ENCODE measurements at places on chromosomes 11 and 22.

DNA sequence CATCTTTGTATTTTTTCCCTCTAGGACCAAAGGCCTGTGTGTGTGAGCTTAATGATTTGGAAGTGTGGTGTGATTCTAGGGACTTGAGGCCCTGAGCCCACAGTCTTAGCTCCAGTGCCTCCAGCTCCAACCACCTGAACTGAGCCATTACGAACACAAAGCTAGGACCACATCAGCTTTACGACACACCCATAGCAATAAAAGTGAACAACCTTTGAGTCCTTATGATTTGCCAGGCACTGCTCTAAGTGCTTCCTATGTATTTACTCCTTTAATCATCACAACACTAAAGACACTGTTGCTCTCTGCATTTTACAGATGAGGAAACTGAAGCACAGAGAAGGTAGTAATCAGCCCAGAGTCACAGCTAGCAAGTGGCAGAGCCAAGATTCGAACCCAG is 126.4 kb downstream of the EHF start:
- DNase-seq: no peak

DNA sequence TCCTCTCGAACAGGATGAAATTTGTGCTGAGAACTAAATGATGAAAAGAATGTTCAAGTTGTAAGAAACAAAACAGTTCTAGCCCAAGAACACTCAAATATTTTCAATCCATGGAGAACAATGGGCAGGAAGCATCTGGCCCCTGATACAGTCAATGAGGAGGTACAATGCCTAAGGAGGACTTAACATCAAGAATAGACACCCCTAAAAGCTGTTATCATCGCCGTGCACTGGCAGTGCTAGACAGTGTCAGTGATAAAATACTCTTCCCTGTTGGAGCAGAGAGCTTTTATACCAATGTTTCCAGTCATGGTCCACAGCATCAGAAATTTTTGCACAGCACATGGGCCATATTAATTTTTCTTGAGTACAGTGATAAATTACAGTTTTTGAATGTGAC is 20.2 kb upstream of the VSTM5 start:
- no peak for DNase-seq

DNA sequence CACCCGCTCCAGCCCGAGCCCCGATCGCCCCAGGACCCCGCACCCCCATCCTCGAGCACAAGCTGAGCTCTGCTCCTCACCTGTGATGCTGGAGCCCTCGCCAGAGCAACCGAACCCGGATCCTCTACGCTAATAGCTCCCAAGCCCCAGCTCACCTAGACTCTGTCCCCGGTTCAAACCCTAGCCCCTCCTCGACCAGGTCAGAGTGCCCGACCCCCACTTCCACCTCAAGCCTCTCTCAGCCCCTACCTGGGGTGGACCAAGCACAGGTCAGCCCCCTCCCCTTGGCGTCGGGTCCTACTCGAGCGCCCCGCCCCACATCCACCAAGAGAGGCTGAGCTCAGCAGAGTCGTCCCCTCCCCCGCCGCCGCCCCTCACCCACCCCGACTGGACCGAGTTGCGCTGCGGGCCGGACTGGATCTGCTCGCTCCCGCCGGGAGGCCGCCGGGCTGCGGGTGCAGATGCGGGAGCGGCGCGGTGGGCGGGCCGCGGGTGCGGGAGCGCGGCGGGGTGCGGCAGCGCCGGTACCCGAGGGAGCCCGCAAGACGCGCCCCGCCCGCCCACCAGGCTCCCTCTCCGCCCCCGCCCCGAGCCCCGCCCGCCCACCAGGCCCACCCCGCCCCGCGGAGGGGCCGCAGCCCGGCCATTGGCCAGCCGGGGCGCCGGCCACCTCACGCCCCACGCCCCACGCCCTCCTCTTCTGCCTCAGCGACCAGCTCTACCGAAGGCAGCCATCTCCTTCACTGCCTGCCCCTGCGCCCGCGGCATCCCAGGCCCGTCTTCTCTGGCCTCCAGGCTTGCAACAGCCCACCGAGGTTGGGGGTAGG is 577 bp upstream of the DKK3 start:
- DNase-seq: no peak

GRCh38 chr11:2480874-2481220 is 36.0 kb downstream of the KCNQ1 start:
- DNase-seq: no peak

DNA sequence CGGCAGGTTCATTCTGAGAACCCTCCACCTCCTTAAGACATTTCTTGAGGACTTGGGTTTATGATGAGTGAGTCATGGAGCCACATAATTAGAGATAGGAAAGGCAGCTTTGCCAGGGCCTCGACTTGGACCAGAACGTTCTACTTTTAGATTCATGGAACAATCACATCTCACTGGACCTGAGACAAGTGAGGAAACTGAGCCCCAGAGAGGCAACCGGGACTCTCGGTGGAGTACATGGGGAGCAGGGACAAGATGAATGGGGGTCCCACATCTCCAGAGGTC is 59.5 kb downstream of the LINC01488 start:
- DNase-seq: no peak

DNA sequence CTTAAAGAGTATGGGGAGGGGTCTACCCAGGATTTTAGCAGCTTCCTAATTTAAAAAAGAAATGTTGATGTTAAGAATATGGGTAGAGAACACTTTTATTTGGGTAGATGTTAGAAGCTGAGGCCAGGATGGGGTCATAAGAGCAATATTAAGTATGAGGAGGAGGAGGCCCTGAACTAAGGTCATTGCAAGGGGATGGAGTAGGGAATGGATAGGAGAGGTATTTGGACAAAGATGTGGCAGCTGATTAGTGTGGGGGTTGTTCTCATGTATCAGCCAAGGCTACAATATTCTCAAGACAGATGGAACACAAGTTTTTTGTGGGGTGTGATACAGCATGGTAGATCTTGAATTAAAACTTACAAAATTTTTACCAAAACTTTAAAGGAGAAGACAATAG is 35.7 kb upstream of the GLYATL2 start:
- no peak for DNase-seq

DNA sequence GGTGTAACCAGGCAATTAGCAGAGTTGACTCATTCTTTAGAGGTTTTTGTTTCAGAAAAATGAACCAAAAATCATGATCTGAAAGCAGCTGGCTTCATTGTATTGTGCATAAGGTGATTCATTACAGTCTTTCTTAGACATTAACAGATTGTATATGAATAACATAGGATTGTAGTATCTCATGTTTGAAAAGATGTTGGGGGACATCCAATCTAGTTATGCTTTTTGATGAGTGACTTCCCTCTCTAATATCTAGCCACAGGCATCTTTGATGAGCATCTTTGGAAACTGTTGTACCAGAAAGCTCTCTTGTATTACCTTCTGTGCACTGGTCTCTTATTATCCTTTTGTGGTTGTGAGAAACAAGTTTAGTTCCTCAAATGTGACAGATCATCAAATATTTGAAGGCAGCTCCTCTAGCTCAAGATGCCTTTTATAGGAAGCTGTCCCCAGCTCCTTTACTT is 8.3 kb downstream of the GRK3 start:
- DNase-seq: no peak
